ENCODE measurements at places on chromosomes 1 and 21.

DNA sequence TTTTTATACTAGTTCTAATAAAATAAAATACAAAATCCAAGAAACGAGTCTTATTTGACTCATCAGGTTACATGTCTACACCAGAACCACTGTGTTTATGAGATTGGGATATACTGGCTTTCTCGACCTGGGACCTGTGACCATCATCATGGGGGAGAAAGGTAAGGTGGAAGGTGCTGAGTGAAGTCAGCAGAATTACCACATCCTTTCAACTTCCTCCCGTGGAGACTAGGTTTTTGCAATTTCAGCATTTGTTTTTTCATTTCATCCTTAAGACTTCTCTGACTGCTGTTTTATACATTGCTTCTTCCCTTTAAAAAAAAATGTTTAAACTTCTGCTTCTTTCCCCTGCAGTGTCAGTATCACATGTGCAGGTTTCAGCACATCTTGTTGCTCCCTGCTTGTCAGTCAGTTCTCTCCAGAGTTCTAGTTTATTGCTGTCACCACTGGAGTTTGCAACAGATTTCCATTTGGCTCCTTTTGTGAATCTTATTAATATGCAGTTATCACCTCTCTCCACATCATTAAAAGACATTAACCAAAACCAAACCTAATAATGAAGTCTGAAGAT, 60.4 kb upstream of the HAO2 start:
- DNase-seq, result no peak

- no peak for DNase-seq
Measured at GRCh38 chr1:5651473-5651872, 340.8 kb downstream of the NPHP4 start.

DNA sequence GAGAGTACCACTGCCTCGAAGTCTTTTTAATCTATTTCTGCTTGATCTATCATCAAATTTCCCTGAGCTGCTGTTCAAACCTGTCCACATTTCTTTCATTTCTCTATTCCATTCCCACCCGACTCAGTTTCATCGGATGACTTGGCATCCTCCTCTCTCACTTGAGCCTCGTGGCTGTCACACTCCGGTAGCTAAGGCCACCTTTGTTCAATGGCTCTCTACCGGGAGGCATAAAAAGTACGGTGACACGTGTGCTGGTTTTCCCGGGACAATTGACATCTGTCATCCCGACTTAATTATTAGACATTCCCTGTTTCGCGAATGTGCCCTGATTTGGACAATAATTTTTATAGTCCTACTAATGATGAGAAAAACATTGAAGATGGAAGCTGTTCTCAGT, 22.6 kb downstream of the MIS18A start:
- DNase-seq, result no peak

GRCh38 chr1:20697563-20697962, 20.2 kb downstream of the KIF17 start:
- DNase-seq, result no peak

- peak; percentile 14 for DNase-seq
Measured at GRCh38 chr1:172894349-172895049, 156.2 kb downstream of the TNFSF18 start.

DNA sequence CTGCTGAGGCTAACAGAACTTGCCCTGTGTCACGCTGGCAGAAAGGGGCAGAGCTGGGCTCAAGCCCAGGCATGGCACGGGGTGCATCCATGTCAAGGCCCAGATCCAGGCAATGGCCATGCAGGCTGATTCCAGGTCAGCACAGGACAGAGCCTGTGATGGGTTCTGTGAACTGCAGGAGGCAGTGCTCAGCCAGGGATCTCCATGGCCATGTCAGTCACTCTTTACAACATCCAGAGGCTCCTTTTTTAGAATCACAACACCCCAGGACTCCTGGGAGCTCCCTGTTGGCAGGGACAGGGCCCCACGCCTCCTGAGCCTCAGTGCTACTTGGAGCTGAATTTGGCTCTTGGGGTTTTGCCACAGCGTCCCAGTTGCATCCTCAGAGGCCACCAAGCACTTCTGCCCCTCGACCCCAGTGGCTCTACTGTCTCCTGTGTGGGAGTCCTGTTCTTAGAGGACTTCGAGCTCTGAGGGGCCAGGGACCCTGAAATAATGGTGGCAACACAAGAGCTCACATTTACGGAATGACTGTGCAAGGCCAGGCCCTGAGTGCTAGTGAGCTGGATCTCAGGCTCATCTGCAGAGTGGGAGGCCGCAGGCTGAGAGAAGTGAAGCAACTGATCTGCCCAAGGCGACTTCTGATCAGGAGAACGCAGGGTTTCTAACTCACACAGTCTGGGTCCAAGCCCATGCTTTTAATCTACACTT, 211.5 kb downstream of the TRABD2B start:
- DNase-seq, result no peak

DNA sequence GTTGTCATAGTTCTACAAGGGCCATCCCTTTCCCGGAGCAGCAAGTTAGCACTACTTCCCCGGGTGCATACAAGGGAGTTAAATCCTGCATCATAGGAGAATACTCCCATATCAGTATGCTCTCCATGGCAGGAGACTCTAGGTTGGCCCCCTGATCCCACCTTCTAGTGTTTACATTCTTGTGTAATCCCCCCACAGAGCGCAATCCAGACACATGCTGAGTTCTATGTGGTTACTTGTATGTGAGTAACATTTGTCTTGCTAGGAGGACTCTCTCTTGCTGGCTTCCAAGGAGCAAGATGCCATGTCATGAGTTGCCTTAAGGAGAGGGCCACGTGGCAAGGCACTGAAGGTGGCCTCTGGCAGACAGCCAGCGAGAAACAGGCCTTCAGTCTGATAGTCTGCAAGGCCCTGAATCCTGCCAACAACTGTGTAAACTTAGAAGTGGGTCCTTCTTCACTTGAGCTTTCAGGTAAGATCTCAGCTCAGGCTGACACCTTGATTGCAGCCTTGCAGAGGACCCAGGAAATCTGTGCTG, 155.3 kb downstream of the CDC7 start:
- no peak for DNase-seq

DNA sequence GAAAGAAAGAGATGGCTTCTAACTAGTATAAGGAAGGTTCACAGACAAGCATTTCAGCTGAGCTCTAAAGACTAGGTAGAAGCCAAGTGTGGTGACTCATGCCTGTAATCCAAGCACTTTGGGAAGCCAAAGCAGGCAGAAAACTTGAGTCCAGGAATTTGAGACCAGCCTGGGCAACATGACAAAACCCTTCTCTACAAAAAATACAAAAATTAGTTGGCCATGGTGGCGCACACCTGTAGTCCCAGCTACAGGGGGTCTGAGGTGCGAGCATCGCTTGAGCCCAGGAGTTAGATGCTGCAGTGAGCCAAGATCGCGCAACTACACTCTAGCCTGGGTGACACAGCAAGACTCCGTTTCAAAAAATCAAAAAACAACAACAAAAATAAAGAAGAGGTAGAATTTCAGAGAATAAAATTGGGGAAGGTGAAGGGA, 27.8 kb downstream of the FBXO42 start:
- DNase-seq, result no peak

DNA sequence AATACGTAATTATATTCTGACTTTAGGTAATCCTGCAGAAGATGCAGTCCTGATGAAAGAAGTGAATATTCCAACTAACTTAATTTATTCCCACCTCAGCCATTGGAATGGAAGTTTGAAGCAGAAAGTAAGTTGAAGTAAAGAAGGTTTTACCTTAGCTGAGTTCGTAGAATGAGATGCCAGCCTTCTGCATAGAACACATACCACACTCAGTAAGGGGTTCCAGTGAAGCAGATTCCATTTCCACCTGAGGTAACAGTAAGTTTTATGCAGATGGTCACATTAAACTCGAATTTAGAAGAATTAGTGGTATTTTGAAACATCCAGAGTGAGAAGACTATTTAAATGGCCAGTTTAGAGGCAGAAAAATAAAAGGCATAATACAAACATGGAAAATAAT, 20.2 kb downstream of the RBM11 start:
- no peak for DNase-seq

DNA sequence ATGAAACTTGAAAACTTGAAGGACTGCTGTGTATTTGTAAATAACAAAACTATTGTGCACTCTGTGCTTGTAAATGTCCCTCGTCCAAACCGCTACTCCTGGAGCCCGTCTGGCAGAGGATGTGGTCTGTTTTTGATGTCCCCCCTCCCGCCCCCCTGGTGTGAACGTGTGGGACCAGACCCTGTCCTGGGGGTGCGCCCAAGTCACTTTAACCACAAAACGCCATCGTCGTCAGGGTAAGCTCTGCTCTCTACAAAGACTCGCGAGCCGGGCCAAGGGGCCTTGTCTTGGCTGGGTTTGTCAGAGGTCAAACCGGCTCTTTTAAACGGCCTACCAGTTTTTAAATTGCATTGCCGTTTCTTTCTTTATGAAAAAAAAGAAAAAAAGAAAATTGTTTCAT, 87.4 kb upstream of the TMEM51 start:
- DNase-seq, result peak; percentile 23

- DNase-seq, result no peak
Measured at GRCh38 chr1:201542309-201543035, 3.5 kb downstream of the NAV1 start.

DNA sequence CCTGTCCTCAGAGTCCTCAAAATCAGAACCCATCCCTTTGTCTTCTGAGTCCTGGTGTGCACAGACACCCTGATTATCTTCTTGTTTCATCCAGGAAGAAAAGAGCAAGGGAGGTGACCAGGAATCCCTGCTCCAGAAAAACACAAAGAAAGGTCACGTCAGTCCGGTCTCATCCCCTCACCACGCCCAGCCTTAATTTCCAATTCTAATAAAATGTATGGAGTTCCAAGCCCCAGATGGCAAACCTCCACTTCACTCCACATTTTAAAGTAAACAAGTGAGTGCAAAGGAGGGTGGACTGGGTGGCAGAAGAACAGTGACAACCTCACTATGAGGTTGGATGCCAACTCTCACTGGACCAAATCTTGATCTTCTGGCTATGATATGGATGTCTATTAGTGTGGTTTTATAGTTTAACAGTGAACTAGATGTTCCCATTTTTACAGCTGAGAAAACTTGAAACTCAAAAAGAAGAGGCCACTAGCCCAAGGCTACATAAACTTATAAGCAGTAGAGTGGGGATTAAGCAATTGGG, 22.0 kb downstream of the ZNF697 start:
- DNase-seq, result no peak

DNA sequence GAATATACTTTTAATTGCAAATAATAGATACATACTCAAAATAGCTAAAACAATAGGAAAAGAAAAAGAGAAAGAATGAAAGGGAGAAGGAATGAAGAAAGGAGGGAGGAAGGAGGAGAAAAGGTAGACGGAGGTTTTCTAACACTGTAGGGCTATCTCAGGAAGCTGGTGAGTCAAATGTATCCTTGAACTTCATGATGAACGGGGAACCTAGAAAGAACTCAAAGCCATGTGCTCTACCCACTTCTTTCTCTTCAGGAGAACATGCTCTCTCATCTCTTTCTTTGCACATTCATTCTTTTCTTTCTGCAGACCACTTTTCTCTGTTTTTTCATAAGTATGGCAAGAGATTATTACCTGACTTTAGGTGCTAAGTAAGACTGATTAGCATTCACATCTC, 37.3 kb upstream of the ZNF644 start:
- no peak for DNase-seq

GRCh38 chr1:95437011-95437410, 203.0 kb downstream of the RWDD3 start:
- no peak for DNase-seq

DNA sequence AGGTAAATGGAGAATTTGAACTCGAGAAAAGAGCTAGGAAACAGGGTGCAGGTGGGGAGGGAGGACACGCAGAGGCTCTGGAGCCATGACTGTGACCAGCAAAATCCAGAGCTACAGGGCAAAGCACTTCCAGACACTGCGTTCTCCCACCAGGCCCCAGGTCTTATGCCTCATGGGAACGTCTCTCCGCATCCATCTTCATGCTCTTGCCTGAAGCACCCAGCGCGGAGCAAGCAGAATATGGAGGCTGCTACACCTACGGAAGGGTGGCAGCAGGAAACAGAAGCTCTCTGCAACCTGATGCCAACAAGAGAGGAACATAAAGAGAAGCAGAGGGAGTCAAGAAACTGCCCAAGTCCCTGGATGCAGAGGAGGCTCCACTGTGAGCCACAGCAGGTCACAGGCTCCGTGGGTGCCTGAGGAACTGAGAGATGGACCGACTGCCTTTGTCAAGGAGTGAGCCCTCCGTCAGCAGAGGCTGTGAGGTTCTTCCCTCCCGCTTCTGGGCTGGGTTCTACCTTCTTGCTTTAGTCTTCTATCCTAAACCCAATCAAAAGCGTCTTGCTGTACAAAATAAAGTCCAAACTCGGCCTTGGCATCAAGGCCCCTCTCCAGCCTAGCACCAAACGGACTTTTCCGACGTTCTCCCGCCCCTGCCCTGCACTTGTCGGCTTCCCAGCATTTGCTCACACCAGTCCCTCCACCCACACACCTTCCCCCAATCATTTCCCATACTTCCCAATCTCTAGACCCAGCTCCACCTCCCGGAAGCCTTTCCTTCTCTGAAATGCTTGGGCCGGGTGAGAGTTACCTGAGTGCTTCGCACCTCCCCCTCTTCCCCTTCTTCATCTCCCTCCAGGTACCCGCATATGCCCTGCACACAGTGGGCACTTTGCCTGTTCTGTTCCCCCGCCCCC, 930 bp downstream of the DHCR24 start:
- no peak for DNase-seq

GRCh38 chr1:49016030-49016977, 239.6 kb upstream of the BEND5 start:
- DNase-seq, result no peak

GRCh38 chr1:203349773-203350524, 973 bp downstream of the FMOD start:
- no peak for DNase-seq

DNA sequence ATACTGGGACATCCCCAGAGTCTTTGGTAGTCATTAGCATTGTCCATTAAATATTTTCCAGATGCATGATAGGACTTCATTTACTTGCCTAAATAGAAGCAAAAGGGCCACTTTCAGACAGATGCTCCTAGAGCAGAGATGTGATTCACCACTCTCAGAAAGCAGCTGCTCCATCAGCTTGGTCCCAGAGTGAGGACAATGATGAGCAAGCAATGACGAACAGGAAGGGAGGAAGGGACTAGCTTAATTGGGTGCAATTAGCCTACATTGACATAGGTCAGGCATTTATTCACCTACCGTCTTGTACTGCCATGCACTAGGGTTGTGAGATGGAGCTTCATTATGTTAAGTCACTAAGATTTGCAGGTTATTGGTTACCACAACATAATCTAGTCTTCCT, 85.1 kb upstream of the PLXNA2 start:
- no peak for DNase-seq

DNA sequence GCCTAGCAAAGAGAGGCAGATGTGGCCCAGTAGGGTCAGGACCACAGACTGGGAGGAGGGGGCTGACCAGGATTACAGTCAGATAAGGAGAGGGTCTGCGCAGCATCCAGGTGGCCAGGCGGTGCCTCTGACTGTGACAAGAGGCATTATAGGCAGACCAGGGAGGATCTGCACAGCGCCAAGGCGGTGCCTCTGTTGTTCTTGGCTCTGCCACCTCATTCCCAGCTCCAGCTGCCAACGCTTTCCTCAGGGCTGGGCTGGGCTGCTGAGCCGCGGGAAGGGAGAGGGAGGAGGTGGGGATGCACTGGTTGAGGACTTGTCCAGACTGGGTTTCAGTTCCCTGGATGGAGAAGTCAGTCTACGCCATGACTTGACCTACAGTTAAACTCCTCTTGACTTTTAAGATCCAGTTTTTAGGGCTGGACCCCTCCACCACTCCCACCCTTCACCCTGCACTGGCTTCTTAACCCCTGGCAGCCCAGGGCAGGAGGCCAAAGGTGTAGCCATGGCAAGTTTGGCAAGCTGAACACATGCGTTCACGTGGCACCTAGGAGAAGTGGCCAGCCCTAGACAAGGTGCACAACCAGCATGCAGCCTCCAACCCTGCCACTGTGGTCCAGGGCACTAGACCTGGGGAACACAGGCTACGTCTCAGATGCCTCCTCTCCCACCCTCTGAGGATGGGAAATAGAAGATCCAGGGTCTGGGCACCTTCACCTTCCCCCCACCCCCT, 4.5 kb upstream of the CRABP2 start:
- DNase-seq, result no peak
